ENCODE measurements at places on chromosomes 13 and 19.

GRCh38 chr19:10334588-10335351, 1.4 kb upstream of the RAVER1 start:
- DNase-seq: peak; percentile 76

DNA sequence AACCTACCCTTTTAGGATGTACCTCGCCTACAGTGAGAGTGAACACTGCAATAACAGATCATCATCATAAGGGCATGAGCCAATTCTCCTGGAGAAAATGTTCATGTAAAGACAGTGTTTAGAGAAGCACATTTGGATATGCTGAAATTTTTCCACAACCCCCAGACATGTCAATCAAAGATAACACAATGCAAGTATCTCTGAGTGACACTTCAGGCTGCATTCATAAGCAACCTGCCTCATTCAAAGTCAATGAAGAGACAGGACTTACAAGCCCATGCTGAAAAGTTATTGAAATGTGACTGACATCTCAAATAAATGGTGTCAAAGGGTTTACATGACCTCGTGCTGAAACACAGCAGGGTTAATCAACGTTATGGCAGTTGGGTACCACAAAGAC, 102.0 kb downstream of the PCDH9 start:
- DNase-seq: no peak

GRCh38 chr19:18167975-18168645, 5.5 kb upstream of the IFI30 start:
- no peak for DNase-seq

DNA sequence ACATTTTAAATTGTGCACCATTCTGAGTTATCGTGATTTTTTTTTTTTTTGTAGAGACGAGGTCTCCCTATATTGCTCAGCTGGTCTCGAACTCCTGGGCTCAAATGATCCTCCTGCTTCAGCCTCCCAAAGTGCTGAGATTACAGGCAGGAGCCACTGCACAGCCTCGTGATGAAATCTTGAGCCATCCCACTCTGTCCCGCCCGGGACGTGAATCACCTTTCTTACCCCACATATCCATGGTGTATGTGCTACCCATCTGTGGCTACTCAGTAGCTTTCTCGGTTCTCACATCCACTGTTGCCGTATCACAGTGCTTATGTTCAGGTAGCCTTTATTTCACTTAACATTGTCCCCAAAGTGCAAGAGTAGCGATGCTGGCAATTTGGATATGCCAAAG, 26.5 kb downstream of the PAK4 start:
- no peak for DNase-seq

DNA sequence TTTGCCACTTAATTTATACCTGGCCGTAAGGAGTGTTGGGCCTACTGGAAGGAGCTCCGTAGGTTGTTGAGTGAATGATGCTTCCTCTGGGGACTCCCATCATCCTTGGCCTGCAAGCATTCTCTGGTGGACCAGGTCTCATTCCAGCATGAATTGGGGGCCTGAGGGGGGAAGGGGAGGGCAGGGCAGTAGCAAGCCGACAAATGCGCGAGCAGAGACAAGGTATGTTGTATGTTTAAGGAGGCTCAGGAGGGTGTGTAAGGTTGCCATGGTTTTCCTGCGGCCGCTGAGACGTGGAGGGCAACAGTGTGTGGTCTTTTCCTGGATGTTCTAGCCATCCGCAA, 749 bp downstream of the ZNF264 start:
- DNase-seq: no peak
